ENCODE measurements at places on chromosomes 5 and 9.

GRCh38 chr9:72394066-72394465, 29.1 kb upstream of the ZFAND5 start:
- no peak for DNase-seq

GRCh38 chr5:94240993-94241651, 377.3 kb downstream of the KIAA0825 start:
- DNase-seq = peak; percentile 40

DNA sequence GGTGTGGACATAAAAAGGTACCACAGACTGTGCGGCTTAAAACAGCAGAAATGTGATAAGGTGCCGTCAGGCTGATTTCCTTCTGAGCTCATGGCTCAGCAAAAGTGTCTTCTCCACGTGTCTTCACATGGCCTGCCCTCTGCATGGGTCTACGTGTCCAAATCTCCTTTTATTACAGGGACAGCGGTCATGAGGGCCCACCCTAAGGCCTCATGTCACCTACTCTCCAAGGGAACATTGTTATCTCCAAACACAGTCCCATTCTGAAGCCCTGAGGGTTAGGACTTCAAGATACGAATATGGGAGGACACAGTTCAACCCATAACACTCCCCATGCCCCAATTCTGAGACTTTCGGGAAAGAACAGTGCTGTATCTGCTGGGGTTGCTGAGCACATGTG, 35.2 kb downstream of the COL23A1 start:
- no peak for DNase-seq

DNA sequence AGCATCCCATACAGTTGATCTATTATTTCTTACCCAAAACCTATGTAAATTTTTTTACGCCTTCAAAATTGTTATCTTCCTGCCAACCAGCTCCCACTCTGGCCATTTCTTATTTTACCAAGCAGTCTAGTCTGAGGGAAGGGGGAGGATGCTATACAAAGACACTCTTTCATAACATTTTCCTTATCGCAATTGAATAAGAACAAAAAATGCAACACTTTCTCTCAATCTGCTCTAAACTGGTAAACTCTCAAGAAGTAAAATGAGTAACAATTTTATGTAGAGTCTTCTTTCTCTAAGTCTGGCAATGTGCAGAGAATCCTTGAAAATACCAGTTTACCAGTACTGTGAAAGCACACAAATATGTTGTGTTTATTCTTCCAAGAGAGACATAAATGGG, 1216.3 kb downstream of the PTPRD start:
- no peak for DNase-seq

DNA sequence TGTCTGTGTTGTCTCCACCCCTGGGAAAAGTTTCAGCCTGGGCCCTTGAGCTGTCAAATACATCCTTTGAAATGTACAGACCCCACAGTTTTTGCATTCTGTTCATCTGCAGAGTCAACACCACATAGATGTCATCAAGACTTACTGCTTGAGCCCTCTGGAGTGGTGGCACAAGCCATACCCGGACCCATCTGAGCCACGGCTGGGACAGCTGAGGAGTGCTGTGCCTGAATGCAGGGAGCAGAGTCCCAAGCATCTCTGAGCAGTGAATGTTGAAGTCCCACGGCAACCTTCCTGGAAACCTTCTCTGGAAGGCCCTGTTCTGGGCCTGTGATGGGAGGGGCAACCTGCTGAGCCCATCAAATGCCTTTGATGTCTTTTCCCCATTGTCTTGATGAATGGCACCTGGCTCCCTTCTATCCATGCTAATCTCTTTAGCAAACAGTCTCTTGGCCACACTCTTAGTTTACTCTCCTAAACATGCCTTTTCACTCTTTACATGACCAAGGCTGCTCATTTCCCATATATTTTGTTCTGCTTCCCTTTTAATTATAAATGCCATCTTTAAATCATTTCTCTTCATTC, 92.5 kb downstream of the ATPSCKMT start:
- DNase-seq = no peak

DNA sequence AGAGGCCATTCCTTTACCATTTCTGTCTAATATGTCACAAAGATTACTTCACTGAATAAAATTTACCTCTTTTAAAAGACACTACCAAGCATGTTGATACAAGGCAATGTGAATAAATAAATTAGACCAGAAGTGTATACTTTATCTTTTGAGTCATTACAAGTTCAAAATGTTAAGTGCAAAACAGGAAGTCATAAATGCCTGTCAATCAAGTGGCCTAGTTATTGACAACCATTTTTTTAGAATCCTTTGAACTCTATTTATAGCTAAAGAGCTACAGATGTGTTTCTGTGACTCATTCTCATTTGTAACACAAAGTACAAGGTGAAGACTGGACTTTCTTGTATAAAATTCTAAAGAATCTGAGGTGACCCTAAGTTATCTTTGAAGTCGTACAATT, 602.7 kb upstream of the SEMA6A start:
- DNase-seq = no peak

GRCh38 chr5:108700930-108701329, 46.8 kb upstream of the FER start:
- no peak for DNase-seq

GRCh38 chr5:154198611-154199230, 8.2 kb downstream of the GALNT10 start:
- peak; percentile 24 for DNase-seq

GRCh38 chr9:89405826-89406225, 87.5 kb downstream of the SECISBP2 start:
- DNase-seq = no peak

GRCh38 chr5:1437226-1437829, 7.9 kb downstream of the SLC6A3 start:
- no peak for DNase-seq

DNA sequence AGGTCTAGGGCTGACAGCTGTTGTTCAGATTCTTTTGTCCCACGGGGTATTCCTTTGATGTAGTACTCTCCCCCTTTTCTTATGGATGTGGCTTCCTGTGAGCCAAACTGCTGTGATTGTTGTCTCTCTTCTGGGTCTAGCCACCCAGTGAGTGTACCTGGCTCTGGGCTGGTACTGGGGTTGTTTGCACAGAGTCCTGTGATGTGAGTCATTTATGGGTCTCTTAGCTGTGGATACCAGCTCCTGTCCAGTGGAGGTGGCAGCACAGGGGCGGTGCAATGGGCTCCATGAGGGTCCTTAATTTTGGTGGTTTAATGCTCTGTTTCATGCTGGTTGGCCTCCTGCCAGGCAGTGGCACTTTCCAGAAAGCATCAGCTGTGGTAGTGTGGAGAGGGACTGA, 161.3 kb downstream of the CAVIN4 start:
- no peak for DNase-seq

DNA sequence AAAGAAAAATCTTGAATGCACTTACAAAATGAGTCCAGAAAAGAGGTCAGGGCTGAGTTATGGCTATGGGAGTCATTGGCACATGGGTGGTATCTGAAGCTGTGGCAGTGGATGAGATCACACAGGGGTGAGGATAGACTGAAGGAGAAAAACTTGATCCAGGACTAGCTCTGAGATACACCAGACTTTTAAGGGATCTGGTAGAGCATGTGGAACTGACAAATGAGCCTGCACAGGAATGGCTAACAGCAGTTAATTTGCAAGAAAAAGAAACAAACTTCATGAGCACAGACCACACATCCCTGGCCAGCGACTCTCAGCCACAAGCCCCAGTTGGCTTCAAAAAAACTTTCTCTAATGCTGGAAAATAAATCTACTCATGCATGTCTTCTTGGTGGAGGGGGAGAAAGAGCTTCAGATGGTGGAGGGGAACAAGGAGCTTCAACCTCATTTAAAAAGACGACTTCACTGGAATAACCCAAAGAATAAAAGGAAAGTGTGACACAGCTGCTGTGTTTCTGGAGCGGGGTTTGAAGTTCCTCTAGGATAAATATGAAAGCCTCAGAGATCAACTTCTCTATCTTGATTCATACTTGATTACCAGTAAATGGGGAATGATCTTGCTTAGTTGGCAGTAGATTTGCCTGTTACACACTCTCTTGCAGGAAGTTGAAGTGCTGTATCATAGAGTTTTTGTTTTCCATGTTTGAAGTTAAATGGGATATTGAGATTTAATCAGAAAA, 33.6 kb downstream of the TNFAIP8 start:
- DNase-seq = peak; percentile 53

- DNase-seq = no peak
Observed at GRCh38 chr9:112581469-112582176, 95.0 kb downstream of the KIAA1958 start.

GRCh38 chr9:137234758-137235423, 4.2 kb downstream of the SLC34A3 start:
- no peak for DNase-seq

- no peak for DNase-seq
Observed at GRCh38 chr5:63314551-63314950, 647.7 kb downstream of the HTR1A start.

GRCh38 chr5:93717162-93717561, 24.2 kb downstream of the POU5F2 start:
- peak; percentile 57 for DNase-seq

GRCh38 chr5:111735583-111736270, 21.3 kb downstream of the NREP start:
- peak; percentile 55 for DNase-seq

DNA sequence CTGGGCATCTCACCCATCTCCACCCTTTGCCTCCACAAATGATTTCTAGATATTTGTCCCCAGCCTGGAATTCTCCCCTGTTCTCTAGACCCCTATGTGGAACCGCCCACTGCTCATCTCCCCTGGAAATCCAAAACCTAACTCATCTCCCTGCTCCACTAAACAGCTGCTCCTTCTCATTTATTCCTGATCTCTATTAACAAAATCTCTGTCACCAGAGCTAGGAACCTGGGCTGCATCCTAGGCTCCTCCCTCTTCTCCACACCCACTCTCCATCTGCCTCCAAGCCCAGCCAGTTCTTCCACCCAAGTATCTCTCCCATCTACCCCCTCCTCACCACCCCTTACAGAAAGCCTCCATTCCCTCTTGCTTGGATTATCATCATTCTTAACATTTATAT, 24.0 kb upstream of the SYNPO start:
- no peak for DNase-seq

GRCh38 chr5:88734191-88734640, 148.8 kb downstream of the MEF2C start:
- DNase-seq = no peak

DNA sequence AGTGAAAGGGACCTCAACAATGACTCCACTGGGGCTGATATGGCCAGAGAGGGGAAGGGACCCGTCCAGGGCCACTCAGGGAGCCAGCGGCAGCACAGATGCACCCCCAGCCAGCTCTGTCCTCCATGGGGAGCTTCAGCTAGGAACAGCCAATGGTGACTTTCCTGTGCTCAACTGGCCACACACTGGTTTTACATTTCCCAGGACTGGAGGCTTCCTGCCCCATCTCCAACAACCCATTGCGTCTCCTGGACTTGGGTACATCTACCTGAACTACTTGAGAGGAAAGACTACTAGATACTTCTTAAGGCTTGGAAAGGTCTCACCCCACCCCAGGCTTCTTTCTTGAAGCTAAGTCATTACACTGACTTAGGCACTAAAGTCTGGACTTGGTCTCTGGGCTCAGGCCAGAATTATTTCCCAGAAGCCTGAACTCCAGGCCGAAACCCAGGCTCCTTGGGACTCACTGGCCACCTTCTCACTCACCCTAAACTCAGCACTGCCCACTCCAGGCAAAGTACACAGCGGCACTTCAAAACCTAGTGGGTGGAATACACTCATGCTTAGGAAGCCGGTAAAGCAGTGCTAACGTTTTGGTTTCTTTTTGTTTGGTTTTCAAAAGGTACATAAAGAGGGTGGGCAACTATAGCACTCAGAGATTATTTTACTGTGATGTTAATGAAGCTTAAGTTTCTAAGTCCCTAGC, 1.5 kb downstream of the IGFBPL1 start:
- DNase-seq = no peak

DNA sequence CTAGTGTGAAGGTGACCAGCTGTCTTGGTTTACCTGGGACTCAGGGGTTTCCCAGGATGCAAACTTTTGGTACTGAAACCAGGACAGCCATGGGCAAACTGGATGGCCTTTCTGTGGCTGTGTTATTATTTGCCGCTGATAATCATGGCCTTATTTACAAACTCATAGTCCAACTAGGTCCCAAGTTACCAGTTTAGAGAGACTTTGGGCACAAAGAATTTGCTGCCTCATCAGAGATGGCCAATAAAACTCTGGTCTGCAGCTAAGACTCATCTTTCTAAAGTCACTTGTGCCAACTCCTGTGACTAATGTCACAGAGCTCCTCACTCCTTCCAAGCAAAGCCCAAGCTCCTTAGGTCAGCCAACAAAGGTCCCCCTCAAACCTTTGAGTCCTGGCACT, 47.5 kb upstream of the PLPP6 start:
- DNase-seq = no peak

DNA sequence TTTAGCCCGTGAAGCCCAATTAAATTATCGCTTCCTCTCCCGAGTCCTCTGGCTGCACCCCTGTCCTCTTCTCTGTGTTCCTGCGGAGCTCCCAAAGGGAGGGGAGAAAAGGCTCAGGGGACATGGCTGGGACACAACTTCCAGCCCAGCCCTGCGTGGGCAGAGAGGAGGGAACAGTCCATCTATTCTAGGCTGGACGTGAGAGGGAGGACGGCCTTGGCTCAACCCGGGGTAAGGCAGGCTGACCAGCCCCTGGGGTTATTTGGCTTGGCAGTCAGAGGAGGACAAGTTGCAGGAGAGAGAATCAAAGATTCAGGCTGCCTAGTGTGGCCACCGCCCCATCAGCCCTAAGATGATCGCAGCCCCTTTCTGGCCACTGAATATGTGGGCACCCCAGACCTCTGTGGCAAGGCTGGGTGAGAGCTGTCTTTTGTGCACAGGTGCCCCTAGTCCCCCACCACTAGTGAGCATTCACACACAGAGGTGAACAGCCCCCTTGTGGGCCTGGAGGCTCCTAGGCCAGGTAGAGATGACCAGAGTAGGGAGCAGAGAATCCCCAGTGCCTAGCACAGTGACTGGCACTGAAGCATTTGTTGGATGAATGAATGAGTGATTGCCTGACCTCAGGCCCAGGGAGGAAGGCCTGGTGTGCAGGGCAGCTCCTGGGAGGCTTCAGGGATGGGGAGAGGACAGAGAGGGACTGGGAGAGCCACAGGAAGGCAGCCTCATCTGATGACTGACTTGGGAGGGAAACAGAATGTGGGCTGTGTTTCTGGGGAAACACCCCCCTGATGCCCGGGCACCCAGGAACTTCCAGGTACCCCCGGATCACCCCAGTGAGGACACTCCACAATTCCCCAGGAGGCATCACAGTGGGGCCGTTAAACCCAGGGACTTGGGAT, 133.9 kb downstream of the C9orf50 start:
- DNase-seq = no peak
